ENCODE measurements at places on chromosomes 4 and X.
A peak's percentile ranks its signal among the peaks of the same experiment; 100 is the strongest.

GRCh38 chr4:30839583-30840520 lies 119.7 kb downstream of the PCDH7 start:
- DNase-seq = peak; percentile 39

DNA sequence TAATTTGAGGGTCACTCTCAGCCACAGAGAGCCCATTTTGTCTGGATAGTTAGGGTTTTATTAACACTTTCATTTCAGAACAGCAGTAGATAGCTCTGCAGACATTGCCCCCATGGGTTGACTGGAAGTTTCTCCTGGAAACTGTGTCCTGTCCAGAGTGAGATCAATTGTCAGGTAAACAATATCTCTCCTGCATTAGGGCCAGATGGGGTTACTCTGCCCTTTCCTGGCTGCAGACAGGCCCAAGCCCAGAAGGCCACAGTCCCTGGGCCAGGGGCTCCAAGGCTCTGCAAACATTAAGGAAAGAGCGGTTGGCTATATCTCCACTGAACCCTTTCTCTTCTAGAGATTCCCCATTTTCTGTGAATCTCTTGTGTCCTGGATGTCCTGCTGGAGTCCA lies 436.8 kb upstream of the PRKX start:
- DNase-seq = no peak

DNA sequence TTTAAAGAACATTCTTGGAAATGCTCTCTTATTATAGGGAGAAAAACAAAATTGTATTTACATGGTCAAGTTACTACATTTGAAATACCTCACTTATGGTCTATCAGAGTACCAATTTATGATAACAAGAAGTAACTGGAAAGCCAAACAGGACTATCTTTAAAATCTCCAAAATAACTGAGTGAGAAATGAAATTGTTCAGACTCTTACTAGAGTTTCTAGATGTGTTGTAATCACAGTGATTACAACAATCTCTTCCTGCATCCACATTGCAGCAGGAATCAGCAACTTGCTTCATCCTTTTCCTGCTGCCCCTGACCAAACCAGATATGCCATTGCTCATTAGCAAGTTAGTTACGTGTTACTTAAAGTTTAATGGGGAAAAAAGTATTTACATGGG lies 245.2 kb upstream of the SMIM31 start:
- no peak for DNase-seq

DNA sequence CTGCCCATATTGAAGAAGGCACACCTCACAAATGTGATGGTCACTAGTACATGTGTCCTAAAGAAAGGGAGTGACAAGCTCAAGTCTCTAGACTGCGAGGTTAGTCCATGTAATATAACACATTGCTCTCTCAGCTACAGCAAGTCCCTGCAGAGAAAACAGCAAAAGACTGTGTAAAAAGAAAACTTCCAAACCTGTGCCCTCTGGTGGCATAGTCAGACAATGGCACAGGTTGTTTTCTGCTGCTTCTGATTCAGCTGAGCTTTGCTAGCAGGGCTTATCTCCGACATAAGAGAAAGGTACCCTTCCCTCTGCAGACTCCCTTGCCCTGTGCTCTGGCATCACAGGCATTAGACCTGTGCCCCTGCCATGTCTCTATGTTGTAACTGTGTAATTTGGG lies 1.4 kb upstream of the SERPINA7 start:
- no peak for DNase-seq

DNA sequence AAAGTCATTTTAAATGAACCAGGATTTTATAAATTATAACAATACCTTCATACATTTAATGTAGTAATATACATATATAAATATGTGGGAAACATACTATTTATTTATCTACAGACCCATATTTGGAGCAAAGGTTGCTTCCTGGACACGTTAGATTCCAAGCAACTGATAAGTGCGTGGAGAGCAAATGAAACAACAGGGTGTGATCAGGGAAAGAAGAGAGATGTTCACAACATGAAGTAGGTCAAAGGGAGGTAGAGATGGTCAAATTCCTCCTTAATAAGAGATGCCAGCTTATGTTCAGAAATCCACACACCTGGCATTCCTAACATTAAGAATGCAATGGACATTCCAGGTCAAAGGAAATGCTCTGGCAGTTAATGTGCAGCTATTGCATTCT lies 53.1 kb upstream of the HPGD start:
- no peak for DNase-seq

- DNase-seq = no peak
These were observed 60.7 kb upstream of the RAPGEF2 start for GRCh38 chr4:159042097-159042605.

GRCh38 chr4:185869427-185869826 lies 57.4 kb upstream of the SORBS2 start:
- DNase-seq = no peak

GRCh38 chr4:39987485-39987884 lies 9.8 kb upstream of the PDS5A start:
- DNase-seq = no peak

DNA sequence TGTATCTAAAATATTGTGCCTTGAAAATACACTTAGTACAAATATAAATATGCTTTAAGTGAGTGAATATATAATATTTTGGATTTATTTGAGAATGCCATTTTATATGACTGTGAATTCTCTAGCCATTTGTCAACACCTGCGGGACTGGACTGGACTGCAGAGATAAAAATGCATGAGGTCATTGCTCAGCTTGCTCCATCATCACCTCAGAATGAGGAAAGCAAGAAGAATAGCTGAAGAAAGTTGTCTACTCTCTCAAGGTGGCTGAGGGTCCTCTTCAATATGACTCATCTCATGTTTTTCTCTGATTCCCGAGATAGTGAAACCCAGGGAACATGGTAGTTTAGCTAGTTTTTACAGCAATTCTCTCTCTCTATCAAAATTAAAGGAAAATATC lies 732.5 kb upstream of the AGA start:
- DNase-seq = no peak

DNA sequence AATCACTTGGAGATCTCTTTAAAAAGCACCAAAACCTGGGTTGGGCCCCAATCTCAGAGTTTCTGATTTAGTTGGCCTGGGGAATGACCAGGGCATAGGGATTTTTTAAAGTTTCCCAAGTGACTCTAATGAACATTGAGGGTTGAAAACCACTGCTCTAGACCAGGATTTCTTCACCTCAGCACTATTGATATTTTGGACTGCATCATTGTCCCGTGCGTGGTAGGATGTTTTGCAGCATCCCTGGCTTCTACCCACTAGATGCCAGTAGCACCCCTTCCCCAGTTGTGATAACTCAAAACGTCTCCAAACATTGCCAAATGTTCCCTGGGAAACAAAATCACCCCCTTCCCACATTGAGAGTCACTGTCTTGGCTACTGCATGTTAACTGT lies 61.8 kb downstream of the ATXN3L start:
- no peak for DNase-seq

- no peak for DNase-seq
These were observed 30.9 kb downstream of the VEGFC start for GRCh38 chr4:176761872-176762271.

DNA sequence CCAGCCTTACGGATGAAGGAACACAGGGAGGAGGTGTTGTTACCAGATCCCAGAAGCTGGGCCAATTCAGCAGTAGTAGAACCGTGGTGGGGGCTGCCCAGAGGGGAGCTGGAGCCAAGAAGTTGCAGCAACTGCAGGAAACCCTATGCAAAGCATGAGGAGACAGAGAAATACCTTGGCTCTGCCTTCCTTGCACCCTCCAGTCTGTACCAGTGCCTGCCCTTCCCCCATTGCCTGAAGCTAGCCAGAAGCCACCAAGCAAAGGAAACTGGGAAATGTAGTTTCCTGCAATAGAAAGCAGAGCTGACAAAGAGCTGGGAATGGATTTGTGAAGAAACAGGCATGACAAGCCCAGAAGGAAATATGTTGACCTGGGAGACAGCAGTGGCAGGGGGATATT lies 108.7 kb upstream of the FUNDC1 start:
- DNase-seq = no peak

DNA sequence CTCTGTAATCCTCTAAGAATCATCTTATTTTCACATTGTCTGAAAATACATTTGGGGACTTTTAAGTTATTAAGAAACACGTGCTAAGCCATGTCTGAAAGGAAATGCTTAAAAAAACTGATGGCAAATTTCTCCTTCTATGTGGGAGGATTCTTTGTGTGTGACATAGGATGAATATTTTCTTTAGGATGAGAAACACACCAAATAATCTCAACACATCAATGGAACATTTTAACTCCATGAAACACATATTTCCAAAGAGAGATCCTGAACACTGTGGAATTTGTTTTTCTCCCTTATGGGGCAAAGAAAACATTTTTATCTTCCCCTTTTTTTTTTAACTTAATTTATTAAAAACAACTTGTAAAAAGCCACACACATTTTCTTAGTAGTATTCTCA lies 153.8 kb upstream of the ANKRD50 start:
- no peak for DNase-seq

- no peak for DNase-seq
These were observed at the start of gene NPFFR2 for GRCh38 chr4:72031868-72032608. NPFFR2 (plus strand) TSS chr4:72032000; CDS start chr4:72128592, 96,592 bp downstream.

DNA sequence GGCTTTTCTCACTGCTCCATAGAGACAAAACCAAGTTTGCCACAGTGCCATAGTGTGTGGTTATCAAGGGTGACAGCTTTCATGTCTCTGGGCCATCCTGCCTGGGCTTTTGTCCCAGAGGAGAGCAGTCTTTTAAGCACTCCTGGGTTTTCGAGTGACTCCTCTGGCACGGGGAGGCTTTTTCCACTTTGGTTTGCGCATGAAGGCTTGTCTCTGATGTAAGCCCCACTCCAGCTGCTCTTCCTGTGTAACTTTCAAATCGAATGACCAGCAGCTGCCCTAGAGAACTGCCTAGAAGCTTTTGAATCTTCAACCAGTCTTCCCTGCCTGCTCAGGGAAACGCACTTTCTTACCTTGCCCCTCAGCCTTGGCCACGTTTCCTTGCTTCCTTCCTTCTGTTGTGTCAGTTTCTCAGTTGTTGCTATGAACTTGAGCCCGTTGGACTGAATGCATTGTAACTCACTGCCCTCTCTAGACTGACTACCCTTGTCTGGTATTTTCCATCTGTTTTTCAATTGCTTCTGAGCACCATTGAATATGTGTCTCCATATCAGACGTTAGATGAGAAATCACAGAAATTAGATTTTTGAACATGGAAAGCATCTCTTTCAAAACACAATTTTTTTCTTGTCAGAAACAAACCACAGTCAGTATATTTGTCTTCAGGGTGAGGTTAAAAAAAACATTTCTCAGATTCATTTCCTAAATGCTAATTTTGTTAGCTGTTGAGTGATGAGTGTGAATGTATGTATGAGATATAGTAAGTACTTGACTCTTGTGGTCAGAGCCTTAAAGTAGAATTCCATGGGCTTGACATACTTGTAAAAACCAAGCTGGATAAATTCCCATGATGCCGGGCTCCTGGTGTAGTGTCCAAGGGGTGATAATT lies 45.3 kb downstream of the SLC9A6 start:
- peak; percentile 37 for DNase-seq

DNA sequence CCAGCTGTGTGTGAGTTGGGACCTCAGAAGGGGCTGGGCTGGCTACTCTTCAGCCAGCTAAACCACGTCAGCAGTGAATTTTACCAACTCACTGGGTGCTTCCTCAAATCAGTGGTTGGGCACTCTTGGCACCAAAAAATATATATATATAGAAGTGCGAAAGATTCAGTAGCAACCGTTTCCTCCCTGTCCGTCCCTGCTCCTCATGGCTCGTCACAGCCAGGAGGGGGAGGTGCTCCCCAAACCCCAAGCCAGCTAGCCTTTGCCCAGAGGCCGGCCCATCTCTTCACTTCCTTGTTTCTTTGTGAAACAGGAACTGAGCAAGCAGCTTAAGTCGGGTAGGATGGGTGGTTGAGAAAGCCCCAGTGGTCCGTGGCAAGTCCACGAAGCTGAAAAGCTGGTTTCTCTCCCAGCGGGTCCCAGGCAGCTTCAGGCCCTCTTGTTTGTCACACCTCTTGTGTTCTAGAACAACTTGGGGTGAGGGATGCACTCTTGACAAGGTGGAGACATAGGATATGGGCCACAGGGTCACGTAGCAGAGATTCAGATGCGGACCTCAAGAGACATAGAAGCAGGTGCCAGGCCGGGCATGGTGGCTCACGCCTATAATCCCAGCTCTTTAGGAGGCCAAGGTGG lies 6.8 kb upstream of the SASH3 start:
- DNase-seq = no peak

DNA sequence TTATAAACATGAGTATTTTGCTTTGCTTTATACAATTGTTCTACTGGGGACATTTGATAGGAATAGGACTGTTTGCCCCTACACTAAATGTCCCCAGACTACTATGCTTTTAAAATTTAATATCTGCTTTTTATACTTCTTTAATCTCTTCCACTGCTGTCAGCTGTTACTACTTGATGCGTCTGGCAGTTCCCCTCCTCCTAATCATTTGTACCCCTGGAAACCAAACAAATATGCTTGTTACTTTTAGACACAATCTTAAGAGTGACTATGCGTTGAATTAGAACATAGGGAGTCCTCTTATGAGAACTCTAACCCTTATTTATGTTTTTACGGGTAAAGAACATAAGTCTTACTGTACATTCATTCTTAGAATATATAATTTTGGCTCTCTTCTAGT lies 145.7 kb downstream of the EDA start:
- no peak for DNase-seq

- no peak for DNase-seq
These were observed 670.5 kb downstream of the GABRG1 start for GRCh38 chr4:45453258-45453853.

- no peak for DNase-seq
These were observed 96.0 kb downstream of the PRRG1 start for GRCh38 chrX:37445182-37445581.

GRCh38 chrX:131792356-131792749 lies 230.7 kb upstream of the STK26 start:
- peak; percentile 88 for DNase-seq

DNA sequence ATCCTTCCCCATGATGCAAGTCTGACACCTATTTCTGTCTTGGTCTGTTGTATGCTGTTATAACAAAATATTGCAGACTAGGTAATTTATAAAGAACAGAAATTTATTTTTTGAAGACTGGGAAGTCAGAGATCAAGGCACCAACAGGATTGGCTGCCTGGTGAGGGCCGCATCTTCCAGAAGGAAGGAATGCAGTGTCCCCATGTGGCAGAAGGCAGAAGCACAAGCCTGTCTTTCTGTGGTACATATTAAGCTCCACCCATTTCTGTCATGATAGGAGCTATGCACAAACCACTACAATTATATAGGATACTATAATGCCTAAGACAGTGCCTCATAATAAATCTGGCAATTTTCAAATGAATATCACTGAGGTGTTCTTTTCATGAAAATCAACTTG lies 502.3 kb upstream of the DIAPH2 start:
- no peak for DNase-seq

DNA sequence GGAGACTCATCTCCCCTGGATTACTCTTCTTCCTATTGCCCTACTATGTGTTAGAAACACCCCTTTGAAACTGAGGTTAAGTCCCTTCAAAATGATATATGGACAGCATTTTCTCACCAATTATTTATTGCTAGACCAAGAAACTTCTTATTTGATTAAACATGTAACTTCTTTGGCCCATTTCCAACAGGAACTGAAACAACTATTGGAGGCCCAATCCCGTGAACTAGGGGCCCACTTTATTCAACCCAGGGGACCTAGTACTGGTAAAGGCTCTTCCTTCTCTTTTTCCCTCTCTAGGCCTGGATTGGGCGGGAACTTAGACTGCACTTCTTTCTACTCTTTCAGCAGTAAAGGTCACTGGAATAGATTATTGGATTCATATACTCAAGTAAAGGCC lies 16.7 kb upstream of the COL25A1 start:
- no peak for DNase-seq

- no peak for DNase-seq
These were observed 51.3 kb upstream of the RELL1 start for GRCh38 chr4:37737466-37737865.
